Right lung (tissue), 10 donors: ENCODE measurements at places on chromosomes 2 and 18. TPM values are rescaled to one million over a fixed set of nuclear protein-coding genes. Genes with fewer than 3 reads are reported as not detected.

- no peak for DNase-seq
Measured at GRCh38 chr18:31199190-31199769, 36.6 kb upstream of the DSC1 start.

DNA sequence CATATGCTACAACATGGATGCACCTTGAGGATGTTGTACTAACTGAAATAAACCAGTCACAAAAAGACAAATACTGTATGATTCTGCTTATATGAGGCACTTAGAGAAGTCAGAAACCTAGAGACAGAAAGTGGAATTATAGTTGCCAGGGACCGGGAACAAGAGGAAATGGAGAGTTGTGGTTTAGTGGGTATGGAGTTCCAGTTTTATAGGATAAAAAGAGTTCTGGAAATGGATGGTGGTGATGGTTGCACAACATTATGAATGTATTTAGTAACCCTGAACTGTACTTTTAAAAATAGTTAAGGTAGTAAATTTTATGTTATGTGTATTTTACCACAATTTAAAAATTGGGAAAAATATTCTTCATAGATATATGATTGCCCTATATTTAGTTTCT is 97.7 kb downstream of the DPP4 start:
- DNase-seq: no peak

DNA sequence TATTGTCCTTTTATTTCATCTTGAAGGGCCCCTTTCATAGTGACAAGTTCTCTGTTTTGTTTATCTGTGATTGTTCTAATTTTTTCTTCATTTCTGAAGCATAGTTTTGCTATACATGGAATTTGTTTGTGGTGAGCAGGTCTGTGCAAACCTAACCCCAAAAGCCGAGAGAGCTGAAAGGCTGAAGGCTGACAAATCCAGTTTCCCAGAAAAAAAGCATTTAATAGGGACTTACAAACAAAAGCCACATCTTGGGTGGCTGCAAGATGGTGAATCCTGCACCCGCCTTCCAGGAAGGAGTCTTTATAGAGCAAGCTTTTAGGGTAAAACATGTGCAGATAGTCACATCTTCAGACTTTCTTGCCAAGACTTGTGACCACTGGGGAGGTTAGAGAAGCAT is 473.4 kb upstream of the TRIB2 start:
- DNase-seq: no peak

DNA sequence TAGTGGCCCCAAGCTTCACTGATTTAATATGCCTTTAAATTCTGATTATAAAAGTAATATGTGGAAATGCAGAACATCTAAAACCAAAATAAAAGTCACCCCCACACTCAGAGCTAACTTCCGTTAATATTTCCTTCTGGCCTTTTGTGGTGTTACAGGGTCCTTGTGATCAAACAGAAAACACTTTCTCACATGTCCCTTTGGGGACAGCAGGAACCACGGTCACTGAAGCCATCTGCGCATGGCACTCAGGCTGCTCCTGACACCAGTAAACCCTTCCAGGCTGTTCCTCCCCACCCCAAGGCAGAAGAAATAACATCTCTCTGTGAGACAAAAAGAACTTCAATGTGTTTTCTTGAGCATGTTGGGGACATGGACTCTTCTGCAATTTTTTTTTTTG is 25.1 kb upstream of the GPR17 start:
- no peak for DNase-seq

PLCL1 gene
- polyA plus RNA-seq: 6.4 TPM
